ENCODE measurements at places on chromosomes 5 and 9.

DNA sequence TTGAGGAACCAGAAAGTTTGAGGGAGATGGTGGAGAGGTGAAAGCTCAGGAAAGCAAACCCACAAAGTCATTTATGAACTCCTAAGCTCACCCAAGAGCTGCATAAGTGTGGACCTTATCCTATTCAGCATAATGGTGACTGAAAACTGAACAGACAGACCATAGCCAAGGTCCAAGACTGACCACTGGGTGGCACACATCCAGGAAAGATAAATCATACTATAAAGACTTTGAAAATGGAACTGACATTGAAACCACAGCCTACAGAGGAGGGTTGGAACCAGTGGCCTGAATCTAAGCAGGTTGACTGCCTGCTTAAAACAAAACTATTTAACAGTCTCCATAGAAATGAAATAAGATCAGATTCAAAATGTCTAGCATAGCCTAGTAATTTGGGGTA is 121.0 kb upstream of the RGS7BP start:
- no peak for DNase-seq

DNA sequence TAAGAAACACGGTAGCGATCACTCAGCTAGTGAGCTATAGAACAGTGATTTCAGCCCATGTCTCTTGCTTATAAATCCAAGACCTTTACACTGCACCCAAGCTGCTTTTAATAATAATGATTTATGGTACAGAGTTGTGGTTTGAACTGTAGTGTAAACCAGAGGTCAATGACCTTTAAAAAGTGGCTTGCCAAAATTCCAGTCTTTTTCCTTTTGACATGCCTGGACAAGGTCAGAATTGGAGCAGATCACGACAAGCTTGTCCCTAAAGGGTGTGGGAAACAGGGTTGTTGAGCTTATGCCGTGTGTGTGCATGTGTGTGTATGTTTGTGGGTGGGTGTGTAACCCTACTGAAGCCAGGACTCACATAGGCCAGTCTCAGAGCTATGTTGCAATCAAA is 225.3 kb upstream of the CLINT1 start:
- DNase-seq: no peak

DNA sequence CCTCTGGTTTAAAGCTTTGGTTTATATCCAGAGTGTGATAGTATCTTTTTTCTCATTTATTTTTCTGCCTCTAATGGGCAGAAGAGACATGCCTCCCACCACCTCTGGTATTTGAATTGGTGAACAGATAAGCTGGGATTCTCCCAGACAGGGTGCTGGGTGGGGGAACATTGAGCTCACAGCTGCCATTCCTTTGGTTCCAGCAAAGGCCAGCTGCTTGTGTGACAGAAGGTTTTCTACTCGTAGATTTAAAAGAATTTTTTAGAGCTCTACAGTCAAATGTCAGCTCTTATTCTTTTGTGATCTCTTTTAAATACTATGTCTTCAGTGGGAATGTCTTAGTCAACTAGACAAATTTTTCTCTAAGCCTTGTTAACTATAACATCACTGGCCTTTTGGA is 54.7 kb upstream of the ADAMTS16 start:
- DNase-seq: no peak

GRCh38 chr5:56482363-56482762 is 249.2 kb upstream of the ANKRD55 start:
- peak; percentile 58 for DNase-seq

- DNase-seq: no peak
Observed at GRCh38 chr5:142295084-142295758, 29.6 kb downstream of the SPRY4 start.

- DNase-seq: no peak
Observed at GRCh38 chr5:168097876-168098653, 193.4 kb upstream of the WWC1 start.

GRCh38 chr5:74625742-74626241 is 14.7 kb downstream of the ENC1 start:
- no peak for DNase-seq

DNA sequence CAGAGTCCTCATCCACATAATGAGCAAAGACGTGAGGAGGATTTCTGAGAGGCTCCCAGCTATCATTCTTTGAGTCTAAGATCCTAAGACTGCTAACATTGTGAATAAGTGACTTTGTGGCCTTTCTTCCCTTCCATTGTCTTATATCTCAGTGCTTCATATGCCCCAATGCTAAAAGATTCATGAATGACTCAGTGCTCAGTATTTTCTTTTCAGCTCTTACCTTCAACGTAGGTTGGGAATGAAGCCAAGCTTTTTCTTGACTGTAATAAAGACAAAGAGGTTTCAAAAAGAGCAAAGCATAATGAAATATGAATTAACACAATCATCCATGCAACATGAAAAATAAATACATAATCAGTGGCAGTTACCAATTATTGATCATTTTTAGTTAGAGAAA is 146.4 kb downstream of the ENTREP1 start:
- DNase-seq: no peak

DNA sequence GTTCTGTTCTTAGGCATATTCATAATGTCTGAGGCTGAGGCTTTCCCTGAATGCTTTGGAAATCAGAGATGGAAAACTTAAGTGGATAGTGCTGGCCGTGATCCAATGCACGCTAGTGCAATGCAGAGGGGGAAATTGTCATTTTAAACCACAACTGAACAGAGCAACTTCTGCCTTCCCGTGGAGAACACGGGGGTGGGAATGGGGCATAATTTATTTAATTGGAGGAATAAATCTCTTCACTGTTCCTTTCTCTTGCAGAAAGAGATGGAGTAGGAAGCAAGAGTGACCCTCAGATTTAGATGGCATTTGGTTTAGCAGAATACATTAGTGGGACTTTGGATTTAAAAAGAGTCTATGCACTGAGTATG is 22.9 kb upstream of the NREP start:
- DNase-seq: no peak

DNA sequence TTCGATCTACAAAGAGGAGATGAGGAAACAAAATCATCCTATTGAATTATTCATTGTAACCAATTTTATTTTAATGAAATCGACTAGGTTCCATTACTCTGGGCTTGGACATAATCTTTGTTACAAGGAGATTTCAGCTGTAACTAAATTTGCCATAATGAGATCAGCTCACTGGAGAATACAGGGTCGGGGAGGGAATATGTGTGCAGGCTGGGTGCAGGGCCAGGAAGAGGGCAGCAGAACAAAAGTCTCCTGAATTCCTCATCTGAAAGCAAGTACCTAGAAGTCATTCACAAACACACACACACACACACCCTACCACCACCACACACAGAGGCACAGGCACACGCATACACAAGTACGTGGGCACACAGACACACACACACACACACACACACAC is 151.2 kb downstream of the PAPPA start:
- DNase-seq: no peak

DNA sequence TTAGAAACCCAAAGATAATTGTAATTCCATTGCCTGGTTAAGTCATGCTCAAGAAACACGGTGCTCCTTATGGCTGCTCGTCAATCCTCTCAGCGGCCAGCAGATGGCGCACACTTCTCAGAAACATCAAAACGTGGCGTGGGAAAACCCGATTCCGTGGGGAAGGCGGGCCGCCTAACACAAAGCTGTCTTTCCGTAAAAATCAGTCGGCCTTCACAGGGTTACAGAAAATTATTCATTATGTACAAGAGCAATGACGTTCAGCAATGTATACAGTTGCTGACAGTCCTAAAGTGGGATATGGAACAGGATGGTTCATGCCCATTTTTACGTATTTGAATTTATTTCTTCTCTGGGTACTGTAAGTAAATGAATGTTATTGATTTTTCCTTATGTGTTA is 83.5 kb downstream of the PDE4D start:
- peak; percentile 62 for DNase-seq

DNA sequence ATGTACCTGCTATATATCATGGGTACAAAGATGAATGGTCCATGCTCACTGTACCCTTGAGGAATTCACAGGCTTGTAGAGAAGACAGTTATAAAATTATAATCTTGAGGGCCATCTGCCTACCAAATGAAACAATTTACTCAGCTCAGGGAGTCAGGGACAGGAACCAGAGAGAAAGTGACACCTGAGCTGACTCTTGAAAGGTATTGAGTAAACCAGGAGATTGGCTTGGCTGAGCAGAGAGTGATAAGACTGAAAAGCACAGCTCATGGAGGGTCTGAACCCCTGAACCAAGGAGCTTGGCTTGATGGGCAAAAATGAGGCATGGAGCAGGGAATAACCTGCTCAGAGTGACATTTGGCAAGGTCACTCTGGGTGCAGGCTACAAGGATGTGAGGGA is 147.3 kb downstream of the FAM114A2 start:
- DNase-seq: no peak

DNA sequence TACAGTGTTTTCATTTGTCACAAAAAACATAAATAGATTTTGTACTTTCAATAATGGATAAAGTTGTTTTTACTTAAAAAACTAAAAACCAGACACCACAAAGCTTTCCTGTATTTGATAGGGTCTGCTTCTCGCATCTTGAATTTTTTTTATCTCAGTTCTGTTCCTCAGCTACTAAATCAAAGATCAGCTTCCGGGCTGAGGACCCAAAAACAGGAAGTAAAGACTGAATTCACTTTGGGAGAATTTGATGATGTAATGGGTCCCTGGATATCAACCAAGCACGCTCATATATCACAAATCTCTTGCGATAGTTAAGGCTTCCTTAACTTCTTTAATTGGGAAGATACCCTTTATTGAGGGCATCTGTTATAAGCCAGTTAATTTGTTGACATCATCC is 24.1 kb downstream of the ITK start:
- DNase-seq: peak; percentile 42

DNA sequence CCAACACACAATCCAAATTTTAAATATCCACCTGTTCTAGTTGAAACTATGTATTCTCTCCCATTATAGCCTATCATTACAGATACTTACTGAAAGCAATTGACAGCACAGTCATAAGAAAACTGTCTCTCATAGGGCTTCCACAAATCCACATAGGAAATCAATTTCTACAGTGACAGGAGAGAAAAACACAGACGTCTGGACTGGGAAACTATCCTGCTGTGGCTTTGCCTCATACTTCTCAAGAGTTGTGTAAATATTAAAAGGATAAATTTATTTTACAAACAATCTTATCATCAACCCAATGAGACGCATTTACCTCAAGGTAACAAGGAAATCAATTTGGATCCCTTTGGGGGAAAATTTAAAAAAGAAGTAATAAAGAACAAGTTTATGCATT is 517.5 kb downstream of the EFNA5 start:
- no peak for DNase-seq

- DNase-seq: no peak
Observed at GRCh38 chr9:38176251-38176650, 107.2 kb upstream of the SHB start.

GRCh38 chr5:1647580-1647979 is 123.8 kb upstream of the LPCAT1 start:
- no peak for DNase-seq

DNA sequence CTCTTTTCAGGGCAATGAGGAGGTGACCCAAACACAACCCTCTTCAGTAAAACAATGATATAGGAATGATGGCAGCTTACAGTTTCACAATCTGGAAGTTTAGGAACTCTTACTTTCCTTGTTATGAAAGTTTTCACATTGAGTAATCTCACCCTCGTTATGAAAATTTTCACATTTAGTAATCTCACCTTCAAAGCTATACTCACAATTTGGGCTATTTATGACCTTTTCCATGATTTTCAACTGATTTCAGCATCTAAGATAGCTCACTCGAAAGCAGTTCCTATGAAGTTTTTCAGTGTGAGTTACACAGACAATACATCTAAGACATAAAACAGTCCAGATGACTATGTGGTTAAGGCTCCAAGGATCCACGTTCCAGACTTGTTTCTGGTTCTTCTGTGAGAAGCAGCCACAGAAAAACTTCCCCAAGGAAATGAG is 57.1 kb downstream of the FOXD1 start:
- DNase-seq: no peak

- no peak for DNase-seq
Observed at GRCh38 chr5:139688751-139689372, 40.7 kb downstream of the CXXC5 start.

- DNase-seq: no peak
Observed at GRCh38 chr5:107598958-107599357, 71.8 kb downstream of the EFNA5 start.

GRCh38 chr5:61332358-61332749 is 296 bp downstream of the ZSWIM6 start:
- peak; percentile 23 for DNase-seq

- DNase-seq: no peak
Observed at GRCh38 chr9:93141771-93142483, 7.9 kb upstream of the NINJ1 start.

- DNase-seq: no peak
Observed at GRCh38 chr5:58969253-58969652, 386.4 kb downstream of the RAB3C start.

- no peak for DNase-seq
Observed at GRCh38 chr9:592225-592624, 249.3 kb upstream of the DMRT1 start.

GRCh38 chr9:136326761-136327303 is 507 bp upstream of the GPSM1 start:
- DNase-seq: no peak

- DNase-seq: no peak
Observed at GRCh38 chr9:113464286-113464660, 746 bp downstream of the RGS3 start.

DNA sequence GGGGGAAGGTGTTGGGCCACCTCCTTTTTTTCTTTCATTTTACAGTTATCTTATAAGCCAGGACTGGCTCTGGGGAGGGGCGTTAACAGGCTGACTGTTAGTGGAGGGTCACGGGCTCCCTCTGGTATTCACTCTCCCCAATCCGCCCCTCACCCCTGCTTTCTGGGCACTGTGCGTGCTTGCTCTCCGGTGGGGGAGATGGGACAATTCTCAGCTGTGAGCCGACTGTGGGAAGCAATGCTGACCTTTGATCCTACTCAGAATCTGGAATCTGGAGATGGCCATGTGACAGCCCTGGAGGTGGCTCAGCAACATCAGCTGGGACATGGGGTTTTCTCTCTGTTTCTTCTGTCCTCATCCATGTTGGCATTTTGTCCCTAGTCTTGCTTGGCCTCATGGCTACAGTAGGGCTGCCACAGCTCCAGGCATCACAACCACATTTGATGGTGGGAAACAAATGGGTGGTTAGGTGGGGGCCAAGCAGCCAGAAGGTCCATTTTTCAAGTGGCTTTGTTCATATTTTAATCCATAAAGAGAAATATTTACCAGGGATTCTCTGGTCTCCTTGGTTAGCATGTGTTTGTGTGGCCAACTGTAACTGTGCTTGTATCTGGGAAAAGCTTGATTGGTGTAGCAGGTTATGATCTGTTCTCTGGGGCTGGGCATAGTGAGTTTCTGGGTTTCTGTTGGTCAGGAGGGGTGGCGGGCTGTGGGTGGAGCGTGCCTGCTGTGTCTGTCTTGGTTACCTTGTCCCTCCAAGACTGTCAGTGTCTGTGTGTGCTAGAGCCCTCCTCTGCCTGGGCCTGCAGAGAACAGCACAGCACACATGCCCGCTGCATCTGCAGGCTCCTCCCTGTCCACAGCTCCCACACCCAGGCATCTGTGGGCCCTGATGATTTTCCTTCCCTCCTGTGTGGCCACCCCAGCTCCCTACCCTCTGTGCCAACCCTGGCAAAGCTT is 12.4 kb downstream of the WNK2 start:
- no peak for DNase-seq

- DNase-seq: no peak
Observed at GRCh38 chr5:77963795-77964194, 187.7 kb upstream of the TBCA start.

GRCh38 chr9:137626464-137626863 is 7.7 kb downstream of the EHMT1 start:
- no peak for DNase-seq
